ENCODE measurements at places on chromosomes 1 and 21.

DNA sequence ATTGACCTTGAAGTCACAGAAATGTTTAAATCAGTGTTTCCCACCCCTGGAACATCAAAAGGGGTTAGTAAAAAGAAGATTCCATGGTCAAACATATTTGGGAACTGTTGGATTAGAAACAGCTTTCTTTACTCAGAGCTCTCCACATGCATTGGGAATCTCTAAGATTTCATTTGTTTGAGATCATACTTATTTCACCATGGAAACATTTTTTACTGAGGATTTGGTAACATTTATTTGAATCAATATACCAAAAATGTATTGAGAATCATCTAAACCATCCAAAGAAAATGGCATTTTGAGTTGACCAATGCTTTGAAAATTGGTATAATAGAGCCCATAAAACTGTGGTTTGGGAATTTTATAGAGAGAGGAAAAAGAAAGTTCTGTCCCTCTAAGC lies 25.3 kb downstream of the NGF start:
- DNase-seq: no peak

DNA sequence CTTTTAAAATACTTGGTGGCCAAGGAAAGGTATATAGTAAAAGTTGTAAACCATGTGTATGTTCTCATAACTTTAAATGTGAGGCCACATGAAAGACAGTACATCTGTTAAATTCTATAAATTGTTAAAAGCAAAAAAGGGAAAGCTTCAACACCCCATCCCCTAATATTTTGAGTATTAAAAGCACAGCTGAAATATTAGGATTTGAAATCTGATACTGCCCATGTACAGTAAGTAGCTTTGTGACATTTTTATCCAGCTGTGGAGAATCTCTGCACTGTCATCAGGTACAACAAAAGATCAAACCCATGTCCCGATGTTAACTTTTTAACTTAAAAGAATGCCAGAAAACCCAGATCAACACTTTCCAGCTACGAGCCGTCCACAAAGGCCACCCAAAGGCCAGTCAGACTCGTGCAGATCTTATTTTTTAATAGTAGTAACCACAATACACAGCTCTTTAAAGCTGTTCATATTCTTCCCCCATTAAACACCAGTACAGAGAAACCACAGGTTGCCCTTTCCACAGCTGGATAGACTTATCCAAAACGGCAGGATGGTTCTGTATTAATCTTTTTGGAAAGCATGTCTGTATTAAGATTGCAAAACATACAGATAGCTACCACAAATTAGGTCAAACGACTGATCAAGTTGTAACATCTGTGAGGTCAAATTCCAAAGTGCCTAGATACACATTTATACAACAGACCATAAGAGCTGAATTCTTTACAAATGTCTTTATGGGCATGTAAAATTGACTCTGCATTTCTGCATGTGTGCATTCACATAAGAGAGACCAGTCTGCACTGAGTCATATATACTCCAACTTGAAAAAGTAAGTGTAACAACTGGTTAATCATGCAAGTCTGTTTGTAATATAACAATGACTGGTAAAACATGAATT lies 5.2 kb downstream of the IRF2BP2 start:
- no peak for DNase-seq

DNA sequence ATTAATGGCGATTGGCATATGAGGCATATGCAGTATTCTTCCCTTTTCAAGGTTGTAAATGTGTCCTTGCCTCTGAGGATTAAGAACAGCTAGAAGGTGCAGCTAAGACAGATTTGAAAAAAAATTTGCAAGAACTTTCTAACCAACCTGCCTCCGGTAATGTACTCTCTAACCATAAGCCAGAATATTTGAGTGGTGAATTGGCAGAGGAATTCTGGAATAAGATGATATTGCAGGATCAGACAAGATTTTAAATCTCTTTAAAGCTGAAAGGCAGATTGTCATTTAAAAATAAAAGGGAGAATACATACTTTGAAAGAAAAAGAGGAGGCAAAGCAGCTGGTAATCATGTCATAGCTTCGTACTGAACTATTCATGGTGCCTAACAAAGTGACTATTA lies 29.2 kb downstream of the MROH9 start:
- DNase-seq: no peak

DNA sequence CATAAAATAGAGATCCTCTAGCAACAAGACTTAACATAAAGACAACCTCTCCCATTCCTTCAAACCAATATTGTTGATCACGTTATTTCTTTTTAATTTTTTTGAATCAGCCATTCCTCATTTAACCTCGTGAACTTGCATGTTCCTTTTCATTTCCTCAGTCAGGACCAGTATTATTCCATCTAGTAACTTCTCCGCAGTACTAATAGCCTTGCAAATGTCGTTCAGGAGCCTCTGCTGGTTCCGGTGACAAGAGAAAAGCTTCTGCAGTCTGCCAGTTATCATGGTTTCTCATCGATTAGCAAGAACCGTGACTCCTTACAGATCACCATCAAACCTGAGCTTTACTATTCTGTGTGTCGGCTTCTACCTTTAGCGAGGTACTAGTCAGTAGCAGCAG lies 3.0 kb downstream of the APP start:
- DNase-seq: no peak

- DNase-seq: no peak
Measured at GRCh38 chr1:190068304-190068703, 409.4 kb downstream of the BRINP3 start.

- peak; percentile 86 for DNase-seq
Measured at GRCh38 chr1:39919545-39919944, 17.8 kb upstream of the MYCL start.

DNA sequence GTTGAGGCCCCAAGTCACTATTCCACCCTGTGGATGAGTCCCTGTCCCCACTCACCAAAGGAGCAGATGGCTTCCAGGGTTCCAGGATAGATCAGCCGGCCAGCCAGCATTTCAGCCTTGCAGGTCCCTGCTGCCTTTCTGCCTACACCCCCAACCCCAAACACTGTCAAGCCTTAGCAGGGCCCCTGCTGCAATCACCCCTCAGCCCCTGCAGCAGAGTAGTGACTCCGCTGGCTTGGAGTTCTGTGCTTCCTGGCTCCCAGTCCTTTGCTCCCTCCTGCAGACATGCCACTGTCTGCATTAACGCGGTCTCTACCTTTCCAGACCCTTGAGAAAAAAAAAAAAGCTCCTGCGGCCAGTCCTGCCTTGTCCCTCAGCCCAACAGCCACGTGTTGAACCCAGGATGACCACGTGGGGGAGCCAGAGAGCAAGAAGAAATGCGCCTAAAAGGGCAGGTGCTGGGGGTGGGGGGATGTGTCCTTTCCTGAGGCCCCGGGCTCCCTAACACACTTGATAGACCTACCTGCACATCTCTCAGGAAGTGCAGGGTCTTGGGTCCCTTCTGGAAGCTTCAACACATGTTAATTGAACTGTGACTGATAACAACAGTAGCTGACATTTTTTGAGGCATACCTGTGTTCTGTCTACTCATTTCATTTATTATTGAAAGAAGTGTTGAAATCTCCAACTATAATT lies 37.4 kb downstream of the RASSF5 start:
- peak; percentile 81 for DNase-seq

GRCh38 chr21:44658913-44659595 lies 1.3 kb downstream of the KRTAP12-3 start:
- no peak for DNase-seq

- no peak for DNase-seq
Measured at GRCh38 chr1:62467092-62467491, 30.2 kb downstream of the USP1 start.

GRCh38 chr1:175499595-175500382 lies 243.6 kb downstream of the TNR start:
- no peak for DNase-seq

All from GM13977 (cell line).